ENCODE measurements at places on chromosomes 11 and 22.
A peak's percentile ranks its signal among the peaks of the same experiment; 100 is the strongest.

DNA sequence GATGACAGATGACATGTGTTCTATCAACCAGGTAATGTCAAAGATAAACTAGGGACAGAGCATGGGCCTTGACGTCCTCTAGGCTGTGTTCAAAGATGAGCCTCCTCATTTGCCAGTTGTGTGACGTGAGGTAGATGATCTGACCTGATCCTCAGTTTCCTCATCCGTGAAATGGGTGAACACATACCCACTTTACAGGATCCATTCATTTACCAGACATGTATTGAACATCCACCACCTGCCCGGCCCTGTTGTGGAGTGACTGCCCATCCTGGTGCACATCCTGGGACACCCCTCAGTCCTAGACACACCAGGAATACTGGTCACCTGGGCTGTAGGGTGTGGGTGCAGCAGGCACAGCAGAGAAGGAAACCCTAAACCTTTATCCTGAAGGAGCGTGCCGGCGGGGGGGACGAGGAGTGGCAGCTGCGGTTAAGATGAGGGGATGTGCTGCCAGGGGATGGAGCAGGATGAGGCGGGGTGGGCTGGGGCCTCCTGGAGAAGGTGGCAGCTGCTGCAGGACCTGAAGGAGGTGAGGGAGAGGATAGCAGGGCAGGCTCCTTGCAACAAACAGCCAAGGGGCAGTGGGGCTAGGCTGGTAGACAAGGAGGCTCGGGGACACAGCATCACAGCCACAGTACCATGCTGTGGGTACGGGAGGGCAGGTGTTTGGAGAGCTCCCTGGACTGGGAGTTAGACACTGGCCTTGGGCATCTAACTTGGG lies 8.4 kb downstream of the CLDN5 start:
- no peak for DNase-seq

GRCh38 chr11:22479208-22479607 lies 141.0 kb downstream of the SLC17A6 start:
- DNase-seq = no peak

DNA sequence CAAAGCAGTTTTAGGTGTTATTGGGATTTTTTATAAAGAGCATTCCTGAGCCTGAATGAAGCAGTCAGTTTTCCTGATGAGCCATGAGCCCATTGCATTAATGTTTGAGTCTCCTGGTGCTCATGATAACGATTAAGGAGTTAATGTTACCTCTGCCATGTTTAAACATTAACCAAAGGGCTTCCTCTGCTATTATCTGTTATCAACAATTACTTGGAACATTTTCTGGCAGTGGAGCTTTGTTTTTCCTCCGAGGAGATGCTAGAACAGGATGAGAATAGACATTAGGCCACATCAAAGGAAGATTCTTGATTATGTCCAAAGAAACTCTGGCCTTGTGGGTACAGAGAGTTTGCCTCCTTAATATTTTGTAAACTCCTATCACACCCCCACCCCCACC lies 49.9 kb downstream of the ZNRF3 start:
- no peak for DNase-seq

DNA sequence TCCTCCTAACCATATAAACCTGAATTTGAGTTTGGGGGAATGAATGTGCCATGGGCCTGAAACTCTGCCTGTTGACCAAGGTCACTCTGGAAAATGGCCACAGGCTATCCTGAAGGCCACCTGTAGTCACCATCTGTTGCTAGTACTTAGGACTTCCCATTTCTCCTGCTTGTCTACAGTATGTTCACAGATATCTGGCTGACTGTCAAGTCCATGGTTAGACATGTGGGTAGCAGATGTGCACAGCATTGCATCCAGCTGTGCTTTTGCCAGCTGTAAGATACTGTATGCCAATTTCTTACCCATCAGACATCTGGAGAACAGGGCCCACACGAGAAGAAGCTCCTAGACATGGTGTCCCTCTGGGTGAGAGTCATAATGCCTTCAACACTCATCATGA lies 475.4 kb downstream of the INSC start:
- no peak for DNase-seq

- no peak for DNase-seq
These were observed 37.4 kb downstream of the CEP57 start for GRCh38 chr11:95827696-95828095.

DNA sequence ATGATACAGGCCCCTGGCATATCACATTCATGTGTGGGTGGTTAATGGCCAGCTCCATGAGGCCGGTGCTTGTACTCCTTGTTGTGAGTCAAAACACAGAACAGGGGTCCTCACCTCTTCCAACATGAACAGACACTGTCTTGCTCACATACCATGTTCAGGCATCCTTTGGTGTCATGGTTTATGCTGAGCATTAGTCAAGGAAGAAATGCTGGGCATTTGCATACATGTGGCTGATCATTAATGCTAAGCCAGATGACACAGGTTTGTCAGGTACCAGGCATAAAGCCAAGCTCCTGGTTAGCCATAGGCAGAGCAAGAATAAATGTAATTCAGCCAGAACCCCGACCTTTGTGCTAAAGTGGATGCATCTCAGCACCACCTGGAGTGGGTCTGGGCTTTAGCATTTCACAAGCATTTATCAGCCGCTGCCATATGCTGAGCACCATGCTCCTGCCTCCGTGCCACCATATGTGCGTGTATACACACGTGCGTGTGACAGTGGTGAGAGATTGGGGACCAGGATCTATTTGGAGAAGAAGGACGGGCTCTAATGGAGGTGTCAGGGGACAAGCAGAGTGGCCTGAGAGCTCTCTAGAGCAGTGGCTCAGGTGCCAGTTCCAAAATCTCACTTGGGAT lies 55.0 kb downstream of the MICAL2 start:
- no peak for DNase-seq

GRCh38 chr22:29972121-29972520 lies 89.1 kb downstream of the MTMR3 start:
- DNase-seq = no peak

GRCh38 chr11:115963156-115963555 lies 458.9 kb upstream of the CADM1 start:
- DNase-seq = no peak

DNA sequence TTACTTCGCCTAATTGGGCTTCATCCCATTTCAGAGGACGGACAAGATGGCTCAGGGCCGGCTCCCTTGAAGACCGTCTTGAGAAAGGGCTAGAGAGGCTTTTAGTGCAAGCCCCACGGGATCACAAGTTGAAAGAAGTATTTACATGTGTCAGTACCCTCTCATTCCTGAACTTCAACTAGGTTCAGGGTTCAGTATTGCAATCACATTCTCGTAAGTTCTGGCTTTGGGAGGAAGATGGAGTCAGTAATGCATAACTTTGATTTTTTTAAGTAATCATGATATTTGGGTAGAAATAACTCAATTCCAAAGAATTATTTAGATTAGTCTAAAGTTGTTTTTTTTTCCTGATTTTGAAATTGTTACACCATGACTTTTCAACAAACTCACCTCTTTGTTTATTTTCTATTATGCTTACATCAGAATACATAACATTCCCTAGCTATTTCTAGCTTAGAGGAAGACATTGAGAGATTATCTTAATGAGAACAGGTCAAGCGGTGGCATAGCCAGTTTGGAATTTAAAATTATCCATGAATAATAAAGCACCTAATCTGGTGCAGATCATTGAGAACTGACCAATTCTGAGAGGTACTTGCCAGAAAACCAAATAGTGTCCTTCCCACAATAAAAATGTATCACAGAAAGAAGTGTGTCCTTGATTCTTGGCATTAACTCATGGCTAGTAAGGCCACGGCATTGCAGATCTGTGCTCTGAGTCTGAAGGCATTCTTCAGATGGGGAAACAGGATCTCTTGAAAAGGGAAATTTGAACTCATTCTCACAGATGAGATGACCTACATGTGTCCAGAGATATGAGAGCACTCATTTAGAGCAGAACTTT lies 92.1 kb upstream of the BLID start:
- DNase-seq = no peak

- DNase-seq = no peak
These were observed 84.5 kb downstream of the AASDHPPT start for GRCh38 chr11:106161775-106162634.

DNA sequence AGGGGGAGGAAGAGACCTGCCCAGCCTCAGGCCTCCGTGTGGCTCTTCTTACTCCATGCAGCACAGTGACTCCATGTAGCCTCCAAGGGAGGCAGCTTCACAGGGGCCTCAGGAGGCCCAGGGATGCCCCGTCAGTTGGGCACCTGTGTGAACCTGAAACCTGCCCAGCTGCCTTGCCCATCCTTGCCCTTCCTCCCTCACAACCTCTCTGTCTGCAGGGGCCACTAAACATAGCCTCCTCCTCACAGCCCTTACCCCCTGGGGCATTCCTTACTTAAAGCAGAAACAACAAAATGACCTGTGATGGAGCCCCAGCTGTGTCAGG lies 7.1 kb downstream of the LRRC32 start:
- DNase-seq = no peak

DNA sequence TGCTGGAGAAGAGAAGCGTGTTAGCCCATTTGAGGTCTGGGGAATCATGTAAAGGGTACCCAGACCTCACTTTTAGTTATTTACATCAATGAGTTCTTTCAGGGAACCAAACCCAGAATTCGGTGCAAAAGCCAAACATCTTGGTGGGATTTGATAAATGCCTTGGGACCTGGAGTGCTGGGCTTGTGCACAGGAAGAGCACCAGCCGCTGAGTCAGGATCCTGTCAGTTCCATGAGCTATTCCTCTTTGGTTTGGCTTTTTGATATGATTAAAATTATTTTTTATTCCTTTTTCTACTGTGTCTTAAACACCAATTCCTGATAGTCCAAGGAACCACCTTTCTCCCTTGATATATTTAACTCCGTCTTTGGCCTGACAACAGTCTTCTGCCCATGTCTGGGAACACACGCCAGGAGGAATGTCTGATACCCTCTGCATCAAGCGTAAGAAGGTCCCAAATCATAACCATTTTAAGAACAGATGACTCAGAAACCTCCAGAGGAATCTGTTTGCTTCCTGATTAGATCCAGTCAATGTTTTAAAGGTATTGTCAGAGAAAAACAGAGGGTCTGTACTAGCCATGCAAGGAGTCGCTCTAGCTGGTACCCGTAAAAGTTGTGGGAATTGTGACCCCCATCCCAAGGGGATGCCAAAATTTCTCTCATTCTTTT lies 65.2 kb downstream of the ALX4 start:
- no peak for DNase-seq

- no peak for DNase-seq
These were observed 785.6 kb downstream of the BRD1 start for GRCh38 chr22:49042066-49042465.

GRCh38 chr11:73851046-73851764 lies 25.4 kb downstream of the COA4 start:
- no peak for DNase-seq

GRCh38 chr11:109033627-109034338 lies 368.9 kb downstream of the DDX10 start:
- DNase-seq = no peak

DNA sequence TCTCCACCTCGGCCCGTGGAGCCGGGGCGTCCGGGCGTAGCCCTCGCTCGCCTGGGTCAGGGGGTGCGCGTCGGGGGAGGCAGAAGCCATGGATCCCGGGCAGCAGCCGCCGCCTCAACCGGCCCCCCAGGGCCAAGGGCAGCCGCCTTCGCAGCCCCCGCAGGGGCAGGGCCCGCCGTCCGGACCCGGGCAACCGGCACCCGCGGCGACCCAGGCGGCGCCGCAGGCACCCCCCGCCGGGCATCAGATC lies 439 bp downstream of the YAP1 start:
- no peak for DNase-seq

DNA sequence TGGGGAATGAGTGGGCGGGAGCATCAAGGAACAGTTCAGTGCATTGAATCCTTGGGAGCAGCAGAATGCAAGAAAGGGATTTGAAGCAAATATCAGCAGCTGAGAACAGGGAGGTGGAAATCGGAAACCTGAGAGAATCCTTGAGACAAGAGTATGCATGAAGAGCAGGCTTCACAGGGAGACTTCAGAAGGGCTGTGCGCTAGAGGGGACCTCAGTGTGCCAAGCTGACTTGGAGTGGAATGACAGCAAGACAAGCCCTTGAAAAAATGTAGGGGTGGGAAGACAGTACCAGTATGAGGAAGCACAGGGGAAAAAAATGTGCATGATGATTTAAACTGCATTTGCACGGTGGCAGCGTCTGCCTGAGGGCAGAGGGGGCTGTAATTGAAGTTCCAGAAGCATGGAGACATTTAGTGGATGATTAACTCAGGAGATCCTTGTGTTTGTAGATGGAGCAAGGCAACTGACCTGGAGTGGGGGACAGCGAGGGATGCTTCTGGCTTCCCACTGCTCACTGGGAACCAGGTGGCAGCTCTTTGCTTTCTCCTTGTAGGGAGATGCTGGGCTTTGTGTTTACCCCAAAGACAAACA lies 204.9 kb upstream of the PLET1 start:
- DNase-seq = no peak

DNA sequence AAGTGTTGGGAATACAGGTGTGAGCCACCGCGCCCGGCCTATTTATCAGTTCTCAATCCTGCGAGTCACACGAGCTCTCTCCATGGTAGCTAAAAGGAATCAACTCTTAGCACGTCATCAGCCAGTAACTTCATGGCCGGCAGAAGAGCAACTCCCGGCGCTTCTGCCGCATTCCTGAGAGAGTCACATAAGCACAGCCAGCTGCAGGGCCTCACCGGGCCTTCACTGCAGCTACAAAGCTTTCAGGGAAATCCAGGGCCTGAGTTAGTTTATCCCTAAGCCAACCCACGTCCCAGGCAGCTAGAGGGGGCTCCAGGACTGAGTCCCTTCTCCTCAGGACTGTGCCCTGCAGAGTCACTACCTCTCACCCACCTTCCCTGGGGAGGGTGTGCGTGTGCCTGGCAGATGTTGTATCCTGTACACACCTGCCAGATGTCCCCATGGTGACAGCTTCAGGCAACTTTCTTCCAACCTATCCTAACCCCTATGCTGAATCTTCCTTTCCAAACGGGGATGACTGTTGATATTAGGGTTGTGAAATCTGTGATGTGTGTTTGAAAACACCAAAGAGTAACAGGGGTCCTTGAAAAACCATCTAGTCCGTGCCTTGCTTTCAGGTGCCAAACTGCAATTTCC lies 45.9 kb upstream of the ARFGAP3 start:
- DNase-seq = no peak

DNA sequence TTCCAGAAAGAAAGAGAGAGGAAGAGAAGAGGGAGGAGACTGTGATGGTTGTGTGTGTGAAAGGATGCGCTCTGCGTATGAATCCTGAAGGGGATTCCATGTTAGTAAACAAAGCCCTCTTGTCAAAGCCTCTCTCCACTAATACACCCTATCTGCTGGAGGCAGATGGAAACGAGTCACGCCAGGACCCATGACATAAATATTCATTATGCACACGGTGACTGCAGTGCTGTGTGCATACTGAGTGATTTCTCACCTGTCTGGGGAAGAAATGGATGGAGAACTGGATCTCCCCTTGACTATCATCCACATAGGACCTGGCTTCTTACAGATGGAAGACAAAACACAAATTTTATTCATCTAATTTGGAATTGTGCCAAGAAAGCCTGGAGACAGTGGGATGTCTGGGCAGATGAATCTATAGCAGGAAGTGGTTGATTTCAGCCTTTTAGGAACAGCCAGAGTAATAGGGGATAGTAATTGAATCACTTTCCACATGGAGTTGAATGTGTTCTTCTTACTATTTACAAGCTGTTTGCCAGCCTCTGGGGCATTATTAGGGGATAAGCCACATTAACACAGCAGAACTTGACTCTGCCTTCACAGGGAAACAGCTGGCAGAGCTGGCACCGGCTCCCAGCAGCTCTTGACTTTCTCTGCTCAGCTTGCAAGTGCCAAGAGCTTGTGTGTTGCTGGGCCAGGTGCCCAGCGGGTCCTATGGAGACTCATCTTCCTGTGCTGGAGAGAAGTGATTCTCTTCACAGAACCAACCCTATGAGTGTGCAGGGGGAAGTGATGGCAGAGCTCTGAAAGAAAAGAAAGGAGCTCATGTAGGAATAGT lies 9.0 kb downstream of the MTNR1B start:
- no peak for DNase-seq

GRCh38 chr11:35617687-35618496 lies at the start of gene FJX1:
FJX1 (plus strand) TSS chr11:35618460; CDS start chr11:35618637, 177 bp downstream.
- DNase-seq = peak; percentile 89

Data from NCI-H526 treated with DMSO at 0.1 percent for 48 hours (cell line).